ENCODE measurements at places on chromosomes 5 and 9.

- peaks cover 44% of the 10 kb centered on the region for H3K4me1 ChIP-seq
- no peak overlapping the region for H3K27ac ChIP-seq
- no peak overlapping the region for H3K4me3 ChIP-seq
- peaks cover 24% of the 10 kb centered on the region for H3K36me3 ChIP-seq
Observed at GRCh38 chr5:65156933-65157332, 324.8 kb downstream of the ADAMTS6 start.

DNA sequence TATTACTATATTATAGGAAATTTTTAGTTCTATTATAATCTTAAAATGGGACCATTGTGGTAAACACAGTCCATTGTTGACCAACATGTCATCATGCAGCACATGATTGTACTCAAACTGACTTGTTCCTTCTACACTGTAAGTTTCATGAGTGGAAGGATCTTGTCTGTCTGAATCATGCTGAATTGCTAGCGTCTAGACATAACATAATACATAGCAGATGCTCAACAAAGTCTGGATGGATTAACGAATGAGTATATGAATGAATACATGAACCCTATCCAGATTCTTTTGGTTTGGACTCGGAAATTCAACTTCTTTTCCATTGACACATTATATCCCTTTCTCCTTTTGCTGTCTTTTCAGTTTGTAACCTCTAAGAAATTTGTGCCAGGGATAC, 429.2 kb upstream of the SGCD start:
- no peaks in the 10 kb centered on the region for H3K27me3 ChIP-seq
- peaks cover 13% of the 10 kb centered on the region for H3K4me1 ChIP-seq
- H3K4me3 ChIP-seq = no peak overlapping the region
- H3K36me3 ChIP-seq = no peaks in the 10 kb centered on the region
- peak overlapping the region; percentile 39 for H3K27ac ChIP-seq

GRCh38 chr9:70829591-70830265, 291.7 kb downstream of the TRPM3 start:
- no peak for DNase-seq
- H3K4me1 ChIP-seq = no peaks in the 10 kb centered on the region
- no peak overlapping the region for H3K4me3 ChIP-seq
- H3K36me3 ChIP-seq = no peaks in the 10 kb centered on the region
- H3K27me3 ChIP-seq = no peaks in the 10 kb centered on the region

DNA sequence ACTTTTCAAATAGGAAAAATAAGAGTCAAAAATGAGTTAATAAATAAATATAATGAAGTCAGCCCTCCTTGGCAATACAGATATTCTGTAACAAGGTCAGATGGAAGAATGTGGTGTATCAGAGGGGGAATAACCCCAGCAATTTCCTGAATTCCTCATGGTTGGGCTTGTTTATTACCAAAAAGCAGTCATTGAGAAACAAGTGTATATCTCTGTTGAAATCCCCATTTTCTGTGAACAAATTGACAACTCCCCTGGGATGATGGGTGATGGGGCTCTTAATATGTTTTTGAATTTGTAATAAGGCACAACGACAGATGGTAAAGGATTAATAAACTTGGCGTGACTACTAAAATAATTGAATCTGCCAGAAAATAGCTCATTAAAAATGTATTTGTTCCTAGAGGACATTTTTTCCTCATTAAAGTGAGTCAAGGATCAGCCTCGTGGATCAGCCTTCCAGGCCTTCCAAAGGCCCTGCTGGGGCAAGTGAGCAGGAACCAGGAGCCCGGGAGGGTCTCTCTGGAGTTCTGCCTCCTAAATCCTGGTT, 34.2 kb downstream of the THBS4 start:
- no peak overlapping the region for H3K27ac ChIP-seq
- H3K36me3 ChIP-seq = no peaks in the 10 kb centered on the region
- H3K27me3 ChIP-seq = peaks cover 6% of the 10 kb centered on the region
- DNase-seq = no peak
- no peak overlapping the region for H3K4me3 ChIP-seq

GRCh38 chr9:126664900-126665643, 51.3 kb downstream of the LMX1B start:
- no peak overlapping the region for H3K27ac ChIP-seq
- no peaks in the 10 kb centered on the region for H3K4me1 ChIP-seq
- no peaks in the 10 kb centered on the region for H3K27me3 ChIP-seq
- DNase-seq = no peak

DNA sequence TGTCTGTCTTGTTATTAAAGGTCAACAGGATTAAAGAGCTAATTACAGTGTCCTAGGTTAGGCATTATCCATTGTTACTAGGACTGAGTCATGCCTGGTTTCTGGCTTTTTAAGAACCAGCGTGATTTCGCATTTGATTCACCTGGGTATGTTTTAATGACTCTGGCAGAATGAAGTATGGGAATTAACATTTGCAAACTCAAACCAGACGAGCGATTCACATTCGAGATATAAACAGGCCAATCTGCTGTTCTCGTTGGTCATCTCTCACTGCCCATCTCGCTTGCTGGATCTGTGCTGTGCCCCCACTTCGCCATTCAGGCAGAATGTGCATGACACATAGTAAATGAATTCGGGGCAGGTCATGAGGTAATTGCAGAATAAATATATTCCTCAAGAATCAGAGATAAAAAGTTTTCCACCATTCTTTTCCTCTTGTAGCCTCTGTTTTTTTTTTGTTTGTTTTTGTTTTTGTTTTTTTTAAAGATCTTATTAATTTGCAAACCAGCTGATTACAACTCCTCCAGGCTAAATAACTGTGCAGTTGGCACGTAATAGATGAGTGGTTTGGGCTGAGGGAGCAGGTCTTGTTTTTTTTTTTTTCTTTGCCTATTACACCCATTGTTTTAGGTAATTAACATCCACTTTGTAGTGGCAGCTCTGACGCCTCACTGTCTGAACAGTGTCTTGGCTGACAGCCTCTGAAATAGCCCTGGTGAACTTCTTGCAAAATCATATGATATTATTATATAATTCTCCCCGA, 313.5 kb upstream of the MSX2 start:
- H3K27me3 ChIP-seq = no peaks in the 10 kb centered on the region
- H3K4me3 ChIP-seq = no peak overlapping the region
- DNase-seq = no peak
- H3K27ac ChIP-seq = no peak overlapping the region

GRCh38 chr9:34443976-34444375, 14.4 kb downstream of the FAM219A start:
- peak overlapping the region; percentile 4 for H3K27ac ChIP-seq
- H3K4me3 ChIP-seq = no peak overlapping the region
- H3K36me3 ChIP-seq = no peaks in the 10 kb centered on the region
- H3K27me3 ChIP-seq = no peaks in the 10 kb centered on the region

GRCh38 chr9:136576269-136576626, 30.4 kb upstream of the NOTCH1 start:
- H3K27ac ChIP-seq = no peak overlapping the region
- no peak overlapping the region for H3K4me3 ChIP-seq
- peak; percentile 96 for DNase-seq
- no peaks in the 10 kb centered on the region for H3K27me3 ChIP-seq
- H3K4me1 ChIP-seq = peaks cover 14% of the 10 kb centered on the region

DNA sequence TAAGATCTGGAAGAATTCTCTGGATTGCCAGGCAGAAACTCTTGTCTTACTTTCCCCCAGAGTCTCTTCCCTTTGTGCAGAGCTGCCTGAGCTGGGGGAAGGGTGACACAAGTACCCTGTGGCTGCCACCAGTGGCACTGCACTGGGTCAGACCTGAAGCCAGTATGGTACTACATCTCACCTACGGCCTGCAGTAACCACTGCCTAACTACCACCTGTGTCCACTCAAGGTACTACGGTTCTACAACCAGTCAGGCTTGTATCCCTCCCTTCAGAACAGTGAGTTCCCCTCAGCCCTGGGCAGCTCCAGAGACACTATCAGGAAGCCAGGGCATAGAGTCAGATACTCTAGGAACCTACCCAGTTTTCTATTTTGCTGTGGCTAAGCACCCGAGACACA, 212.0 kb upstream of the POU5F2 start:
- H3K4me3 ChIP-seq = no peak overlapping the region
- no peak overlapping the region for H3K27ac ChIP-seq
- no peaks in the 10 kb centered on the region for H3K27me3 ChIP-seq
- H3K4me1 ChIP-seq = no peaks in the 10 kb centered on the region
- no peak for DNase-seq
- H3K36me3 ChIP-seq = no peaks in the 10 kb centered on the region

GRCh38 chr9:27870404-27870803, 297.1 kb upstream of the C9orf72 start:
- no peak overlapping the region for H3K27ac ChIP-seq
- no peaks in the 10 kb centered on the region for H3K4me1 ChIP-seq
- no peaks in the 10 kb centered on the region for H3K27me3 ChIP-seq
- DNase-seq = no peak

DNA sequence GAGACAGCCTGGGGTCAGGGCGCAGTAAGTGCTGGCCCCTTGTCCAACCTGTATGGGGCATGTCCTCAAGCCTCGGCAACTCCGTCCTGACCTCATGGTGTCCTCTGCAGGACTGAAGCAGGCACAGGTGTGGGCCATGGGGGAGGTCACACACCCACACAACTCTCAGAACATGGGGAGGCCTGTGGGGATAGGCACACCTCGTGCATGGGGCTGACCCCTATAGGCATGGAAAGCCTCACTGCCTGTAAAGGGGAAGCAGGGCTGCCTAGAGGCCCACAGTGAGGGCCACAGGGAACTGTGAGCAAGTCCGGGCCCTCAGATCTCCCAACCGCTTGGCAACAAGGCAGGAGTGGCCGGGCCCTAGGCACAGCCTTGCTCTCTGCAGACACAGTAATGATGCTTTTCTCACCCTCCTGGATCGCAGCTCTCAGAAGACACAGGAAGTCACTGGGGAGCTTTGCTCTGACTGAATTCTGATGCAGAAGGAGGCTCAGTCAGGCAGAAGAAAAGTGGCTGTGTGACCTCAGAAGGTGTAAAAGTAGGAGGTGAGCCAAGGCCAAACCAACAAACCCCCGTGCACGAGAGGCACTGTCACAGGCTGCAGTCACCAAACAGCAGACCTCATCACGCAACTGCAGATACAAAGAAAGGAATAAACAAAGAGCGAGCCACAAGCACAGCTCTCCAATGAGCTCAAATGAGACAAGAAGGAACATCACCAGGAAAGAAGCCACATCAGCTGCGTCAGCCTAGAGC, 5.4 kb downstream of the IPPK start:
- no peak overlapping the region for H3K27ac ChIP-seq
- DNase-seq = peak; percentile 35
- no peak overlapping the region for H3K4me3 ChIP-seq
- H3K27me3 ChIP-seq = no peaks in the 10 kb centered on the region
- peaks cover 12% of the 10 kb centered on the region for H3K4me1 ChIP-seq

DNA sequence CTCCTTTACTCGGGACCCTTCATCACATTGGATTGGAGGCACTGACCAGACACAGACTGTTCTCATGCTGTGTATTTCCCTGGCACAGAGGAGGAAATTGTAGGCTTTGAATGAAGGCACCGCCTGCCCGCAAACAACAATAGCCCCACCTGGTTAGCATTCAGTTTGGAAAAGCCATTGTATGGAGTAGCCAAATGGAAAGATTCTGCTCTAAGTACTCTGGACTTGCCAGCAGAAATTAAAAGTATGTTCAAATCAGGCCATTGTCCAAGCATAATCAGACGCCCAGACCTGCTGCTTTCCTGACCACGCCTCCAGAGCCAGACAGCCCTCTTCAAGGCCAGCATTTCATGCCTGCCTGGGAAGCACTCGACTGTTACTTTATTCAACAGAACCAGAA, 8.0 kb upstream of the SEMA4D start:
- no peak for DNase-seq
- peaks cover 5% of the 10 kb centered on the region for H3K27me3 ChIP-seq
- H3K4me1 ChIP-seq = no peaks in the 10 kb centered on the region
- no peak overlapping the region for H3K4me3 ChIP-seq
- no peak overlapping the region for H3K27ac ChIP-seq

GRCh38 chr9:27198190-27198589, 89.2 kb downstream of the TEK start:
- H3K4me3 ChIP-seq = no peak overlapping the region
- H3K4me1 ChIP-seq = peaks cover 16% of the 10 kb centered on the region
- H3K27me3 ChIP-seq = no peaks in the 10 kb centered on the region
- no peak for DNase-seq
- H3K36me3 ChIP-seq = no peaks in the 10 kb centered on the region

- no peak overlapping the region for H3K27ac ChIP-seq
- peaks cover 4% of the 10 kb centered on the region for H3K27me3 ChIP-seq
- no peak overlapping the region for H3K4me3 ChIP-seq
- H3K36me3 ChIP-seq = no peaks in the 10 kb centered on the region
- peaks cover 5% of the 10 kb centered on the region for H3K4me1 ChIP-seq
Observed at GRCh38 chr5:133265257-133265656, 213.4 kb downstream of the HSPA4 start.

GRCh38 chr9:4243877-4244812, 55.7 kb downstream of the GLIS3 start:
- DNase-seq = no peak
- H3K4me3 ChIP-seq = no peak overlapping the region
- H3K27me3 ChIP-seq = no peaks in the 10 kb centered on the region
- no peak overlapping the region for H3K27ac ChIP-seq
- no peaks in the 10 kb centered on the region for H3K36me3 ChIP-seq
- H3K4me1 ChIP-seq = no peaks in the 10 kb centered on the region

GRCh38 chr9:105503881-105504280, 54.0 kb upstream of the FKTN start:
- no peaks in the 10 kb centered on the region for H3K27me3 ChIP-seq
- peaks cover 3% of the 10 kb centered on the region for H3K36me3 ChIP-seq
- no peak overlapping the region for H3K27ac ChIP-seq
- H3K4me3 ChIP-seq = no peak overlapping the region
- H3K4me1 ChIP-seq = peaks cover 4% of the 10 kb centered on the region
- no peak for DNase-seq

DNA sequence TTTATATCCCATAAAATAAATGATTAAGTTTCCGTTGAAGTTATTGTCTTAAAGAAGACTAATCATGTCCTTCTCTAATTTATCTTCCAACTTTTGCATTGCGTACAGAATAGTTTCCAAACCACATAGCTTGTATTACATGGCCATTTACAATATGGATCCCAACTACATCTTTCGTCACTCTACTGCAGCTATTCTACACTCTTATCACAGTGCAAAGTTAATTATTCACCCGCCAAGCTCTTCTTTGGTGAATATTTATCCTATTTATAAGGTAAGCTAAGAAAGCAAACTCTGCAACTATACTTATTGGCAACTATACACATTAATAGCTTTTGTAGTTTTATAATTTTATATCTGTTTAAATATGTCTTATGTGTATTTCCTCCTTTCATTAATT, 75.9 kb upstream of the ADAMTS19 start:
- H3K27me3 ChIP-seq = no peaks in the 10 kb centered on the region
- H3K4me3 ChIP-seq = no peak overlapping the region
- no peaks in the 10 kb centered on the region for H3K36me3 ChIP-seq
- DNase-seq = no peak
- no peak overlapping the region for H3K27ac ChIP-seq
- H3K4me1 ChIP-seq = no peaks in the 10 kb centered on the region

GRCh38 chr5:39698838-39699560, 274.2 kb upstream of the DAB2 start:
- no peak overlapping the region for H3K4me3 ChIP-seq
- H3K27me3 ChIP-seq = no peaks in the 10 kb centered on the region
- no peaks in the 10 kb centered on the region for H3K4me1 ChIP-seq
- H3K27ac ChIP-seq = no peak overlapping the region
- DNase-seq = no peak

Measured in osteoblast (primary cell).